ENCODE measurements at places on chromosomes 7 and 10.

DNA sequence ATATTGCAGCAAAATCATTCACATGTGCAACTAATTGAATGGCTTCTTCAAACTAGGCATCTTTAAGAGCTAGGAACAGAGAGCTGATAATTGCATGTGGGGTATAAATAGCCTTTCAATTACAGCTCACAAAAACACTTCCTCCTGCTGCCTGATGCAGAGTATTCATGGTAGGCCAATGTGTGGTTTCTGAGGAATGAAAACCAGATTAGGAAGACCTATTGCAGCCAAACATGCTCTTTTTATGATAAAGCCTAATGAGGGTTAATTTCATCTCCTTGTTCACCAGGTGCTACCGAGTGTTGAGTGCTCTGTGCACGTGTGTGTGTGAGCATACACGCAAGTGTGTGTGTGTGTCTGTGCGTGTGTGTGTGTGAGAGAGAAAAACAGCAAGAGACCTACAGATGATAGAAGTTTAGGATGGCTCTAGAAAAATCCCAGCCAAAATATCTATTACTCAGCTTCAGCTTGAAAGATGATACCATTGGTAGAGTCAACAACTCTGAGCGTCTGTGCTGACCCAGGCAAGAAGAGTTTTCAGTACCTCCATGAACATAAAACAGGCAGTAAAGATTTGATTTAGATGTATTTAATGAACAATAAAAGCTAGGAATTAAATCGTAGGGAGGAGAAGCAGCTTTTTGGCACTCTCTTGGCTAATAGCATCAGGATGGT lies 448.5 kb upstream of the ANKRD30A start:
- DNase-seq = no peak

DNA sequence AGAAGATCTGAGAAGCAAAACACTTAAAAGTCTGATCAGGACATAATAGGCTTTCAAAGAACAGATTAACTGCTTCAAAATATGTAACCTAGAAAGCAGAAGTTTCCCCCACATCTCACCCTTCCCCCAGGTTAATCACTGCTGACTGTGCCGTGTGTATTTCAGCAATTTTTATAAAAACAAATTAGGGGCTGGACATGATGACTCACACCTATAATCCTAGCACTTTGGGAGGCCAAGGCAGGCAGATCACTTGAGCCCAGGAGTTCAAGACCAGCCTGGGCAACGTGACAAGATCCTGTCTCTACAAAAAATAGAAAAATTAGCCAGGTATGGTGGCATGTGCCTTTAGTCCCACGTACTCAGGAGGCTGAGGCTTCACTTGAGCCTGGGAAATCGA lies 67.6 kb upstream of the GATA3 start:
- DNase-seq = no peak

DNA sequence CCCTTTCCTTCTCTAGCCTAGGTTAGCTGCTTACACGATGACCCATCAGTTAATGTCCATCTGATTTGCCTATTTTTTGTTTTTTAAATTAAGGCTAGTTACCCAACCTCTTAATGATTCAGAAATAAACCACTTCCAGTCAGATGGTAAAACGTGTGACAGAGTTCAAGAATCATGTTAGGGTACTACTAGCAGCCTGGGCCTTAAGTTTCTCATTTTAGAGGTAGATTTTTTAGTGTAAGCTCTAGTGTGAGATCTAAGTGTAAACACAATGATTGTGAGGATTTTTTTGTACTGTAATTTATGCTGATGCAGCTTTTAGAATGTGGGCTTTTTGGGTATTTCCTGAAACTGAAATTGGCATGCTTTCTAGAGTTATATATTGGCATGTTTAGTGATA lies 130.0 kb downstream of the CDK14 start:
- no peak for DNase-seq

GRCh38 chr10:87878664-87879459 lies 15.4 kb downstream of the PTEN start:
- DNase-seq = no peak

DNA sequence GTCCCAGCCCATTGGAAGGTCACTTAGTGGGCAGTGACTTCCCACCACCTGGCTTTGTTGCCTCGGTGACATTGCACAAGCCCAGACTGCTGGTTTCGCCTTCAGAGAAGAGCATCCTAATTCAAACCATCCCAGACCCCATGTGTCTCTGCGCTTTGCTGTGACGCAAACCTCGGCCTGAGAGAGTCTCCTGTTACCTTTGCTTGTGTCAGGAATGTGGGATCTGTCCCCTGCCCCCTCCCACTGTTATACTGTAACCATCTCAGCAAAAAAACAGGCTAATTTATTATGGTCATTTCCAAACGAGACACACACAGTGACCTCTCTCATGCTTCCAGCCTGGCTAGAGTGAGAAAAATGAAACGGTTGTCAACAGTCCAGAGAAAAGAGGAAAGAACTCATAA lies 25.0 kb upstream of the AQP1 start:
- no peak for DNase-seq

- no peak for DNase-seq
These were observed 407.9 kb upstream of the SHH start for GRCh38 chr7:156220078-156220605.

DNA sequence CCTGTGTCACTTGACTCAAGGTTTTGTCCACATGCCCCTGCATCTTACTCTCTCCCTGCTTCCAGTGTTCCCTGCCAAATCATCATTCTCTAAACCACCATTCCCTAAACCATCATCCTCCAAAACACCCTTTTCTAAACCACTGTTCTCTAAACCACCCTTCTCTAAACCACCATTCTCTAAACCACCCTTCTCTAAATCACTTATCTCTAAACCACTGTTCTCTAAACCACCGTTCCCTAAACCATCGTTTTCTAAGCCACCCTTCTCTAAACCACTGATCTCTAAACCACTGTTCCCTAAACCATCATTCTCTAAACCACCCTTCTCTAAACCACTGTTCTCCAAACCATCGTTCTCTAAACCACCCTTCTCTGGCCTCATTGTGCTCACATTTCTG lies 142.1 kb downstream of the CXCL12 start:
- DNase-seq = no peak

DNA sequence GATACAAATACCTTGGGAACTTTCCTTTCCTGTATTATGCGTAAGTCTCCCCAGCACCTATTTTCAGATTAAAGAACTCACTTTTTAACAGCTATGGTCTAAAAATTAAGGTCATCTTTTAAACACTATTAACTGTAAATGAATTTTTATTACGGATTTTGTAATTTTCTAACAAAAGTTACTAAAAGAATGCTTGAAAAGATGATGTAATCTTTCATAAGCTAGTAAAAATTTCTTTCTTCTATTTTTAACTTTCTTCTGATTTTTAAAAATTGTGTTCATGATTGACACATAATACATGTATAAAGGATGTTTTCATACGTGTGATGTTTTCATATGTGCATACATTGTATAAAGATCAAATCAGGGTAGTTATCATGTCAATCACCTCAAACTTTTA lies 291.2 kb upstream of the MBL2 start:
- no peak for DNase-seq

GRCh38 chr7:74466196-74466813 lies 12.6 kb downstream of the GTF2IRD1 start:
- no peak for DNase-seq

DNA sequence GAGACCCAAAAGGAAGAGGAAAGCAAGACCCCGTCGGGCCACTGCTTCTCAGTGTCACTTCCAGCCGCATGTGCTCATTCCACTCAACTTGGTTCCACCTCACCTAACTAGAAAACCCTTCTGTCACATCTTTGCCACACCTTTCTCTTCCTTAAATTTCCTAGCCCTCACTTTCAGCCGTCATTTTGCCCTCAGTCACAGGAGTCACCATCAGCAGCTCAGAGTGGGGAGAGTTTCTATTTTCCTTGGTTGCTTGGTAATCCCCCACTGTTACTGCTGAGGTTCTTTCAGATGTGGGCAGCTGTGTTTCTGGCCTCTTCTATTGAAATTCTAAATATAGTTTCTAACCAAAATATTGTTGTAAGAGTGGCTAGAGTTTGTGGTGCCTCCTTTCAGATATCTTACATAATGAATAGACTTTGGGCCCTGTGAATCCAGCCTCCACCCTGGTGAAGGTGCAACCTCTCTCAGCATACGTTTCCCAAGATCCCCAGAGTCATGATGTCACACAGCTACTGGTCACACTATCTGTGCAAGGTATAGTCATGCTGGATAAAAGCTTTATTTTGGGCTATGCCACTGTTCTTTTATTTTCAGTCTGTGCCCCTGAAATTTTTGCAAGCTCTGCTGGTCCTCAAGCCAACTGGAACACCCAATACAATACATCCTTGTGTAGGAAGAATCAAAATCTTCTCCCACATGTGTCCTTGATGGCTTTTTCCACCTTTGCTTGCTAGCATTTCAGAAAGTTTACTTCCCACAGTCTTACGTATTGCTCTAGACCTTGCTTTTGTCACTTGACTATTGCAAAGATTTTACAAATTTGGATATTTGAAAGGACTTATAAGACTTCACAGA lies 9.2 kb downstream of the AGBL3 start:
- no peak for DNase-seq

All from DMS53 (cell line).